ENCODE measurements at places on chromosomes 6 and 20.

GRCh38 chr6:15508931-15509330 is 153.9 kb downstream of the DTNBP1 start:
- no peak for DNase-seq

DNA sequence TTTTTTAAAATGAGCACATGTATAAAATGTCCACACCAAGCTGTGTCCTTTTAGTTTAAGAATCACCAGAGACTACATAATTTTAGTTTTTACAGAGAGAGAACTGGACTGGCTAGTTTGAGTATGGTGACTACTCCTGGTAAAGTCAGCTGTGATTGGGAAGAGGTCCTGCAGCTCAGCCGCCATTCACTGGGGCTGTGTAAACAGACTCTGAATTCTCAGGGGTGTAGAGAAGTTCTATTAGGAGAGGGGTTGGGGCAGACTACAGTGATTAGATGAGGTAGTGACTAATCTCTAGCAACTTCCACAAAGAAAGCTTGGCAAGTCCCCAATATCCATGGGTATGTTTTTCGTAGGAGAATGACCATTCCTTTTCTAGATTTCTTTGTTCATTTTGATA is 341.2 kb upstream of the MAP3K7 start:
- DNase-seq = no peak

GRCh38 chr6:35052694-35053565 is 88.2 kb downstream of the TCP11 start:
- DNase-seq = no peak

- no peak for DNase-seq
Measured at GRCh38 chr6:31718265-31718664, 3.1 kb downstream of the LY6G6D start.

DNA sequence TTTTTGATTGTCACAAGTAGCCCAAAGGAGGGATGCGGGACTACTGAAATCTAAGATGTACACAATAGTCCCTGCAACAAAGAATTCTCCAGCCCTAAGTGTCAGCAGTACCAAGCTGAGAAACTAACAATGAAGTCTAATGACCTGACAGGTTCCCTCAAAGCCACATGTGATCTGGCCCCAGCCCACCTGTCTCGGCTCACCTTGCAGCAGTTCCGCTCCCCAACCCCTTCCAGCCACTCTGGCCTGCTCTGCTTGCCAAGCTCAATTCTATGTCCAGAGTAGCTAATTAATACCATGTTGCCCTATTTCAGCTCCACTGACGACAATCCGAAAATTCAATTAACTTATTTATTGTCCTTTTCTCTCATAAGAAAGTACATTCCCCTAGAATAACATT is 72.1 kb downstream of the ZMYND8 start:
- DNase-seq = no peak

DNA sequence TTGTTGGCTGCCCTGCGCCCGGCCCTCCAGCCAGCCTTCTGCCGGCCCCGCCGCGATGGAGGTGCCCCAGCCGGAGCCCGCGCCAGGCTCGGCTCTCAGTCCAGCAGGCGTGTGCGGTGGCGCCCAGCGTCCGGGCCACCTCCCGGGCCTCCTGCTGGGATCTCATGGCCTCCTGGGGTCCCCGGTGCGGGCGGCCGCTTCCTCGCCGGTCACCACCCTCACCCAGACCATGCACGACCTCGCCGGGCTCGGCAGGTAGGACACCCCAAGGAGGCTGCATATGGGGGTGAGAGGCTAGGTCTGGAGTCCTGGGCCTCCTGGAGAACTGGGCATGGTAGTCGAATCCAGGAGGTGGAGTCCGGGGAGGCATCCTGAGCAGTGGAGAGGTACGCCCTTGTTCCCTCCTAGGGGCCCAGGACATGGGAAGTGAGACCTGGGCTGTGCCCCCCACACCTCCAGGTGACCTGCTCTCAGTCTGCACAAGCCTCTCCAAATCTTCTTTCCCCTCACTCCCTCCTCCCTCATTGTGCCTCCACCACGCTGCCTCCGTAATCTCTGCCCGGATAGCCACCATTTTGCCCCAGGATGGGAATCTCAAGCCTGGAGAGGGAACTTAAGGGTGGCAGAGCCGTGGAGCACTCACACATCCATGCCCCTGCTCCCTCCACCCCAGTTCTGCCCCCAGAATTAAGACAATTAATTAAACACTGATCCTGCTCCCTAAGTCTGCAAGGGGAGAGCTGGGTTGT is 541 bp downstream of the CDC25B start:
- DNase-seq = no peak

DNA sequence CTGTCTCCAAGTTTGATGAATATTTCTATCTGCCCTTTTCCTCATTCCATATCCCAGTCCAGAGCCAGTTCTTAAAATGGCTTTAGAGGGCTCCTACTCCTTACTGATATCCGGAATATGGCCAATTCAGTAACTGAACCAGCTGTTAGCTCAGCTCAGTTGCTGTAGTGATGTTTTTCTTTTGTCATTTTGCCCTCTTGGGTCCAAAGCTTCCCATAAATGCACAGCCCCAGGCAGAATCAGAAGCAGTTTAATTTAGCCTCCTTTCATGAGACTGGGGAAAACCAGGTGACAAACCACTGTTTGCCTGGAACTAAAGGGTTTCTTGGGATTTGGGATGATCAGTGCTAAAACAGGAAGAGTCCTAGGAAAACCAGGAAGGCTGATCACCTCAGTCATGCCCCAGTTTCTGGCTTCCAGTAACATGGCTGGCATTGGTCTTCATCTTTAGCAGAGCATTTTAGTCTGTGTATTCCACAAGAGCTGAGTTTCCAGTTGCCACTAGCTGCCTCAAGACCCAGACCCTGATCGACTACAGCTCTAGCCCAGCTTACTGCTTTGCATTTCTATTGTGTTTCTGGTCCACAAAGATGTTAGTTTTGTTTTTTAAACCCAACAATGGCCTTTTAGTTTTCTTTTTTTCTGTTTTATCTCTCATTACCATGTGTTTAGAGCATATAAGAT is 40.6 kb upstream of the REV3L start:
- DNase-seq = no peak

DNA sequence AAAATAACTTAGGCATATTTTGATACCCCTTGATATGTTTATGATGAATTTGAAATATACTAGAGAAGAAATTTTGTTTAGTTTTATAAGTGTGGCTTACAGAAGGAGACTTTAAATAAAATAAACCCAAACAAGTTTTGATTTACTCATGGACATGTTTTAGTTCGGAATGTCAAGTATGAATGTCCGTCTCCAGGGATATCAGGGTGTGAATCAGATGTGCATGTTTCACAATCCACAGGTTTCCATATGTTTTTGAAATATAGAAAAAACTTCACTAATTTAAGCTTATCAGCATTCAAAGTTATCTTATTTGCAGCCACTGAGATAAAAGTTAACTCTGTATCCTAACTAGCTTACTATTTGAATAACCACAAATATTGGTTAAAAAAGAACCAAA is 51.5 kb downstream of the PLCB1 start:
- DNase-seq = peak; percentile 45

DNA sequence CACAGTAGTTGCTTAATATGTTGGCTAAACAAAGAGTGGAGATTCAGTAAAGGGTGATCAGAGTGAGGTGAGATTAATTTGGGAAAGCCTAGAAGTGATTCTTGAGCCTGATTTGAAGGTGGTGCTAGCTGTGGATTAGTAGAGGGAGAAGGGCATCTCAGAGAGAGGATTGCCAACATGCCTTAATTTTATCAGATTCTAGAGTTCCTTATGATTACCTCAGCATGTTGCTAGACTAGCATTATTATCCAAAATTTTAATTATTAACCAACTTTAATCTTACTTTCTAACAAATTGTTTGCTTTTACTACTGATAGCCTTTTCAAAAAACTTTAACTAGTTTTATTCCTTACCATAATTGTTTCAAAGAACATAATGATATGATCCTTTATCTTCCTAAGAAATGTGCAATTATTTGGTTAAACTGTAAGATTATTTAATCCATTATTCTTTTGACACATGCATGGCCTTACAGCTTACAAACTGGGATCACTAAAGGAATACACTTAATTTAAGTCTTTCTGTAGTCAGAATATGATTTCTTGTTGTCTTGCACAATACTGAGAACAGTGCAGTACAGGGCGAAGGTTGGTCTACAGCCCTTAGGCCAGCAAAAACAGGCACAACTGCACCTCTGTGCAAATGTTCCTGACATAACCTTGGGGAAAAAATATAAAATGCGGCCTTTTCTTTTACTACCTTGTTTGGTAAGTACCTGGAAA is 88.9 kb downstream of the SLC16A10 start:
- no peak for DNase-seq

- DNase-seq = no peak
Measured at GRCh38 chr6:157811476-157812173, 11.4 kb upstream of the SNX9 start.

DNA sequence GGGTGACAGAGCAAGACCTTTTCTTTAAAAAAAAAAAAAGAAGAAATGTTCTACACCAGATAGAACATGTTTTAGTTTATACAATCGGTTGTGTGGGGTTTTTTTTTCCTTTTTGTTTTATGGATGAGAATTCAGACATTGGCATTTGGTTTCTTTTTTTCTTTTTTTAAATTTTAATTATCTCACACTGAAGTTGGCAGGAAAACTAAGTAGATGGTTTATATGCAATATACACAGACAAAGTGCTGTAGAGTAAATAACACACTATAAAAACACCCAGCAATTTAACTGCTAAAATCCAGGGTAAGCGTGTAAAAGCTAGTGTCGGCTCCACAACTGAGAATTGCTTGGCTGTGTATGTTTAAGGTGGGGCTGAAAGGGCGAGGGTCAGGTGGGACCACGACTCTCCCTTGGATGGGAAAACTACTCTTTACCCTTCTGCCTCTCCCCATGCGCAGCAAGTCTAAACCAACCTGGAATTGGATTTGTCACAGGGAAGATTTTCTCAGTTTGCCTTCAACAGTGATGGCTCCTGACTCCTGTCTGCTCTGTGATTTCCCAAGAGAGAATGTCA is 147.1 kb upstream of the MARCKS start:
- DNase-seq = no peak

DNA sequence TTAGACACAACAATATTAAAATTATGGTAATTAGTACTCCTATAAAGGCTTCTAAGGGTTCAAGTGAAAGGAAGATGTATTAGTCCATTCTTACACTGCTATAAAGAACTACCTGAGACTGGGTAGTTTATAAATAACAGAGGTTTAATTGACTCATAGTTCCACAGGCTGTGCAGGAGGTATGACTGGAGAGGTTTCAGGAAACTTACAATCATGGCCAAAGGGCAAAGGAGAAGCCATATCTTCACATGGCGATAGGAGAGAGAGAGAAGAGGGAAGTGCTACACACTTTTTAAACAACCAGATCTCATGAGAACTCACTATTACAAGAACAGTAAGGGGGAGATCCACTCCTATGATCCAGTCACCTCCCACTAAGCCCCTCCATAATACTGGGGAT is 52.9 kb downstream of the TINAG start:
- no peak for DNase-seq

DNA sequence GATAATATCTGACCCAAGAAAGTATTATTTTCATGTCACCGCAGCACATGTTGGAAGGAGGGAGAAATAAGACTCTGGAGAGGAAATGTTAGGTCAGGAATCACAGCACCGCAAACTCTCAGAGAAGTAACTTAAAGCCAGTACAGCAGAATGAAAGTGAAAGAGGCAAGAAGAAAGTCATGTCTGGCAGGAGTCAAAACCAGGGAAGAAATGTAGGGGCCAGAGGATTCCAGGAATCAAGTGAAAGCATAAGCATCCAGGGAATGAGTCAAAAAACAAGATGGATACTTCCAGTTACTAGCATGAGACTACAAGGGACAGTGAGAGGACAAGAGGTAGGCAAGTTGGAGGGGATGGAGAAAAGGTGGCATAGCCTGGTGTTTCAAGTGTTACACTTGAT is 80.4 kb downstream of the AK9 start:
- no peak for DNase-seq

GRCh38 chr20:53838311-53838868 is 232.0 kb downstream of the BCAS1 start:
- no peak for DNase-seq

- DNase-seq = peak; percentile 98
Measured at GRCh38 chr6:106527979-106528378, 101.3 kb downstream of the RTN4IP1 start.

GRCh38 chr6:157235600-157236039 is 87.7 kb downstream of the TMEM242 start:
- DNase-seq = peak; percentile 51

GRCh38 chr6:40299681-40300080 is 287.5 kb downstream of the LRFN2 start:
- no peak for DNase-seq

DNA sequence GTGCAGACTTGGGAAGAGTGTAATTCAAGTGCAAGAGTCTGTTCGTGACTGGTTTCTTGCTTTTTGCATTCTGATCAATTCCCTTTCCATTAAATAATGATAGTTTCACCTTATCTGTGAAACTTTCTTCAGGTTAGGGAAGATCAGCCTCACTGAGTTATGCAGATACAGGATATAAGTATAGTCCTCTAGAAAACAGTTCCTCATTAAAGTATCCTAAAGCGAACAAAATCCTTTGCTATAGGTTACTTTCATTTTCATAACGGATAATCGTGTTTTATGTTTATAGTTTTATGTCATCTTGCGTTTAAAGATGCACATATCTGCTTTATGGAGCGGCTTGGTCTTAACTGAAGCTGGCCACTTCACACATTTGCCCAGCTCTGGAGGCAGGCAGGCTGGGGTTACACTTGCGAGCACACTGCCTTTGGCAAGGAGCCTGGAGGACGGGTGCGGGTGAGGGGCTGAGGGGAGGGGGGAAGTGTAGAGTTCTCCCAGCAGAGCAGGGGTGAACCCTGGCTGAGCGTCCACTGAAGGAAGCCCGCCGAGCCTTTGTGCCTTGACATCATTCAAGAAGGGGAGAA is 123.5 kb upstream of the IFNGR1 start:
- no peak for DNase-seq

GRCh38 chr20:23574977-23575376 is 6.7 kb upstream of the CST9L start:
- no peak for DNase-seq

GRCh38 chr6:79157961-79158644 is 76.4 kb downstream of the HMGN3 start:
- DNase-seq = no peak

- no peak for DNase-seq
Measured at GRCh38 chr6:116491610-116492330, 19.7 kb upstream of the CALHM5 start.

- DNase-seq = no peak
Measured at GRCh38 chr6:149960488-149960887, 3.3 kb upstream of the ULBP1 start.

Measured in fibroblast of skin of abdomen (primary cell).